ENCODE measurements at places on chromosomes 7 and 10.

GRCh38 chr10:129969911-129970464 lies 5.9 kb upstream of the EBF3 start:
- no peak for DNase-seq

DNA sequence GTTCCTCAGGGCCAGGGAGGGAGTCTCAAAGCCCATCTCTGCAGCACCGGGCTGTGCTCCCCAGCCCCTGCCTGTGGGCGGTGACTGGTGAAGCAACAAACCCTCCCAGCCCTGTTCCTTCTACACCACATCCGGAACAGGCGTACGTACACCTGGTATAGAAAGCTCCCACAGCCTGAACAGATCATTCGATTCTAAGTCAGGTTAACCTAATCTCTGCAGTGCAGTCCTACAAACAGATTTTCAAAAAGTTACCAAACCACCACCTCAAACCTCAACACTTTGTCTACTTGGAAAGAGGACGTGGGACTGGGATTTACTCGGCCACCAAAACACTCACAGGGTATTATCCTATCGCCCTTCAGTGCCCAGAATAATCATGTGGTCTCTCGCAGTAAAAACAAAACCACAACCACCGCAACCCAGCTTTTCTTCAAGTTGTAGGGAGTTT lies 238.4 kb downstream of the DIP2C start:
- no peak for DNase-seq

GRCh38 chr7:102994567-102994966 lies 80.0 kb downstream of the FBXL13 start:
- DNase-seq: no peak

- no peak for DNase-seq
Measured at GRCh38 chr10:94383530-94383929, 18.8 kb upstream of the TBC1D12 start.

GRCh38 chr10:43576062-43576461 lies 1.6 kb upstream of the ZNF239 start:
- DNase-seq: no peak

- peak; percentile 77 for DNase-seq
Measured at GRCh38 chr10:96832721-96833219, 672 bp downstream of the LCOR start.

DNA sequence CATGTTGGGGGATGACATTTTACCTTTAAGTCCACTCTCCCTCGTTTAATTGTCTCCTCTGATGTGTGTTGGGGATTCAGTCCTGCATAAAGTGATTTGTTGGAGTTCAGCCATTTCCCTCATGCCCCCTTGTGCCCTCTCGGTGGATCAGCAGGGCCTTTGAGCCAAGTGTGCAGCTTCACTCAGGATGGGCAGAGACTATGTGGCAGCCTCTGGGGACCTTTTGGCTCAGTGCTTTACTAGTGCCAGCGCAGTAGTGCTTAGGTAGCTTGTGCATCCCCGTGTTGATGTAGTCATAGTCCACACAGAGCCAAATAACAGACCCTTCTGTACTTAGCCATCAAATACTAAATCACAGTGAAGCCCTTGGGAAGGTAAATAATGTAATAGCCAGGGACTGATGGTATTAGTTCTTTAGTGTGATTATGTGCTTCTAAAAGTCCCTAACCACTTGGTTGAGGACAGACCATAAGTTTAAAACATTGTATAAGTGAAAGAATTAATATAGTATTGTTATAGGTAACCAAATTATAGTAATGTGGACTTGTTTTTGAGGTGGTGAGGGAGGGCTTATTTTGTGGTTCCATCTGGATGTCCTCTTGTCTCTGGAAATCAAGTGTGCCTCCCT lies 11.4 kb downstream of the BUB3 start:
- DNase-seq: no peak

All from cardiac fibroblast (primary cell).